ENCODE measurements at places on chromosomes 1 and 21. TPM values are rescaled to one million over a fixed set of nuclear protein-coding genes. Genes with fewer than 3 reads are reported as not detected.

PIK3R3 gene
- total RNA-seq: 39.2 TPM

GRCh38 chr1:244778344-244778743, 57.1 kb upstream of the COX20 start:
- no peak for DNase-seq
- no peaks in the 10 kb centered on the region for H3K36me3 ChIP-seq
- H3K27me3 ChIP-seq: no peaks in the 10 kb centered on the region
- no peak overlapping the region for H3K27ac ChIP-seq
- no peak overlapping the region for H3K4me3 ChIP-seq
- H3K4me1 ChIP-seq: no peaks in the 10 kb centered on the region

DNA sequence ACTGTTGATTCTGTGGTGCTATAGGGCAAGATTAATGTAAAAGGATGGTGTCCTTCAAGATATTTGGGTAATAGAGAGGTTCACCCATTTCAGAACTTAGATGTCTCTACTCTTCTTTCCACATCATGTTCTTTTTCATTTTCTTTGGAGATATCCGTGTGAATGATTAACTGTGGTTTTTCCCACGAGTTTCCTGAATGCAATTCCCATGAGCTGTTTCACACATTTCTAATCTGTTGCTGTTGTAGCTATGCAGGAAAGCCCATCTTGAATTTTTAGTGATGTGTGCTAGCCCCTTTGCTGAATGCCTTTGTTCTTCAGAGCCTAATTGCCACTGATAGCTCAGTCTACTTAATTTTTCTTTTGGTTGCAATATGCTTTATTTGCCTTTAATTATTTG, 27.6 kb downstream of the SNX27 start:
- peaks cover 7% of the 10 kb centered on the region for H3K36me3 ChIP-seq
- peaks cover 16% of the 10 kb centered on the region for H3K4me1 ChIP-seq
- DNase-seq: no peak
- no peaks in the 10 kb centered on the region for H3K27me3 ChIP-seq
- no peak overlapping the region for H3K27ac ChIP-seq
- H3K4me3 ChIP-seq: no peak overlapping the region

GRCh38 chr1:84181350-84182005, 37.4 kb downstream of the PRKACB start:
- no peak for DNase-seq
- no peaks in the 10 kb centered on the region for H3K4me1 ChIP-seq
- H3K27ac ChIP-seq: no peak overlapping the region
- no peaks in the 10 kb centered on the region for H3K36me3 ChIP-seq
- H3K27me3 ChIP-seq: no peaks in the 10 kb centered on the region
- H3K4me3 ChIP-seq: no peak overlapping the region

- H3K36me3 ChIP-seq: peaks cover 41% of the 10 kb centered on the region
- no peaks in the 10 kb centered on the region for H3K4me1 ChIP-seq
- H3K27me3 ChIP-seq: no peaks in the 10 kb centered on the region
- H3K4me3 ChIP-seq: no peak overlapping the region
- DNase-seq: no peak
These were observed 12.6 kb downstream of the B3GALNT2 start for GRCh38 chr1:235491644-235492043.

- H3K27ac ChIP-seq: no peak overlapping the region
- H3K36me3 ChIP-seq: no peaks in the 10 kb centered on the region
- no peak overlapping the region for H3K4me3 ChIP-seq
- H3K4me1 ChIP-seq: no peaks in the 10 kb centered on the region
- no peaks in the 10 kb centered on the region for H3K27me3 ChIP-seq
These were observed 42.2 kb downstream of the ATP1B1 start for GRCh38 chr1:169148472-169149252.

Measured in lower lobe of right lung (tissue), 2 donors.